ENCODE measurements at places on chromosomes 6 and 20.
A peak's percentile ranks its signal among the peaks of the same experiment; 100 is the strongest.

- no peak for DNase-seq
Measured at GRCh38 chr6:73182021-73182607, 43.2 kb downstream of the KHDC1L start.

GRCh38 chr20:53328961-53329360 is 264.7 kb downstream of the ZNF217 start:
- no peak for DNase-seq

DNA sequence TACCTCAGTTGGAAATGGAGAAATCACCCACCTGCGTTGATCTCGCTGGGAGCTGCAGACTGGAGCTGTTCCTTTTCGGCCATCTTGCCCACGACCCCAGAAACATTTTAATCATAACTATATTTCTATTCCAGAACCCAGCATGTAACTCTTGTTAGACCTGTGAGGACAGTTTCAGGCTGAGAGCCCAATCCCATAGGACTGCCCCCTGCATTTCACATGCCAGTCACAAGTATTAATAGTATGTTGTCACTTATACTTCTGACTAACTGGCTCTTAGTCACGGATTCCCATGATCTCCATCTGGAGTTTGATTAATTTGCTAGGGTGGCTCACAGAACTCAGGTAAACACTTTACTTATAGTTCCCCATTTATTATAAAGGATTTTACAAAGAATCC is 96.0 kb upstream of the PRND start:
- DNase-seq: no peak

DNA sequence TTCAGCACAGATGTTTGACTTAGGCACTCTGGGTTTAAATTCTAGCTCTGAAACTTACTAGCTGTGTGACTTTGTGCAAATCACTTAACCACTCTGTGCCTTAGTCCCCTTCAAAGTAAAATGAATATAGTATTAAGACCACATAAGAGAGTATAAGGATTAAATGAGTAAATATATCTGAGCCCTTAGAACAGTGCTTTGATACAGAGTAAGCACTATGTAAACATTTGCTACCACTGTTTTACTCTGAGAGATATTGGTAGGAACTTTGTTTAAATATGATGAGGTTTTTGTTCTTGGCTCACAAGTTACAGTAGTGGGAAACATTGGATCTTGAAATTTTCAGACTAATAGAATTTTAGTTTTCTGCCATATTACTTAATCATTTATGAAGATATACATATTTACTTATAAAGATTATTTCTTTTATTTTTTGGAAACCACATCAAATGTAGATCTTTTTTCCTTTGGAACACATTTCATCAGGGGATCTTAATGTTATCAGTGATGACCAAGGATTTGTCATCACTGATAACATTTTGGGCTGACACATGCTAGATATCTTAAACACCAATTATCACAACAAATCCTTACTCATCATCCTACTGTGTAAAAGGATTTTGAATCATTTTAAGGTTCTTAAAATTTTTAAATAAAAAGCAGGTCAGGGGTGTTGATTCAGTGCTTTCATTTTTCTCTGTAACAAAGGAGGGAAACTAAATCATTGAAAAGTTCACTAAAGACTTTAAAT is 226.2 kb downstream of the EYA4 start:
- DNase-seq: no peak

DNA sequence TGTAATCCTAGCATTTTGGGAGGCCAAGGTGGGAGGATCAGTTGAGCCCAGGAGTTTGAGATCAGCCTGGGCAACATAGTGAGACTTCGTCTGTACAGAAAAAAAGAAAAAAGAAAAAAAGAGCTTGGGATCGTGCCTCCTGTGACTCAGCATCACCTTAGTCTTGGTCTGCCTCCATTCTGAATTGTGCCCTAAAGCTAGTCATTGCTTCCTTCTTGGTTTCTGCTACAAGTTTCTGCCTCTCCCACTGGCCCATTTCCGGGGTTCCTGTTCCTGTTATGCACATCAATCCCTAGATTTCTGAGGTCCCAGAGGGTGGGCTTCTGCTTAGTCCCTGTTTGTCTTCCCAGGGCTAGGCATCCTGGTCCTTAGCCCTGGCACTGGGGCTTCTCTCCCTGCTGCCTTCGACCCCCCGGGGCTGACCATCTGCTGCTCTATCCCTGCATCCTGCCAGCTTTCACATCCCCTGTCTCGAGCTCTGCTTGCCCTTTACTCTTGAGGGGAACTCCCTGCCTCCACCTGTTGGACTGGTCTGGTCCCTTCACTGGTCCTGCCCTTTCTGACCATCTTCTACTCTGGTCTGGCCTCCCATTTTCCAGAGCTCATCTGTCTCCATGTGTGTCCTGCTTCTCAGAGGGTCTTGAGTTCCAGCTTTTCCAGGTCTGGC is 77.5 kb upstream of the ESR1 start:
- no peak for DNase-seq

DNA sequence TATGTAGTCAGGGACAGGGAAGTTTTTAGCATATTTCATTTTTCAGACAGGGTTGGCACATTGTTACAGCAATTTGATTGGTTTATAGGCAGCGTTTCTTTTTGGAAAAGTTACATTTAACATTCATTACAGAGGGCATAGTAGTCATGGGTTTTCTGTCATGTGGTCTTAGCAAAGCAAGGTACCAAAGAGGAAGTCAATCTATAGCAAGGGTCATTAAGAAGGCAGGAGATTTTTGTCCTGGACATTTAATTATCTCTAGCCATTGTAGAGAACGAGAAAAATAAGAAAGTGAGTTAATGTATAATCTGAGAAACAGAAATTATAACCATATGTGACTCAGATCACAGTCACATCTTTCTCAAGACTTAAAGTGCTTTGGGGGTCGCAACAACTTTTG is 47.4 kb downstream of the TPD52L1 start:
- DNase-seq: no peak

- no peak for DNase-seq
Measured at GRCh38 chr6:20058121-20058905, 154.0 kb downstream of the MBOAT1 start.

DNA sequence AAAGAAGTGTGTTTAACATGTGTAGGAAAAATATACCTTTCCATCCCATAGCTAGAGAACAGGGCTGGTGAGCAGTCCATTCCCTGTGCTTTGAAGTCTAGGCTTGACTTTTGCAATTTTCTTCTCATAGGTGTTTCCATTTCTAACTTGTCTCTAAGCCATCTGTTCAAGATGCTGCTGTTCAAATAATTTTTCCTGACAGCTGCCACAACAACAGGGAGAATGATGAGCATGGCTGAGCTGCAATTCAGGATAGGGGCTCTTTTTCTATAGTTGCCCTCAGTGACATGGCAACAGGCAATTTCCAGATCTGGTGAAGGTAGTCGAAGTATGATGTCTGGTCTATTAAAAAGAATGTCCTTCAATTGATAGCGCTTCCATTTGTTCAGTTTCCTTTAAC is 103.0 kb upstream of the HS3ST5 start:
- no peak for DNase-seq

- no peak for DNase-seq
Measured at GRCh38 chr6:2441601-2442475, 196.4 kb upstream of the GMDS start.

GRCh38 chr20:24048024-24048611 is 59.5 kb upstream of the GGTLC1 start:
- no peak for DNase-seq

DNA sequence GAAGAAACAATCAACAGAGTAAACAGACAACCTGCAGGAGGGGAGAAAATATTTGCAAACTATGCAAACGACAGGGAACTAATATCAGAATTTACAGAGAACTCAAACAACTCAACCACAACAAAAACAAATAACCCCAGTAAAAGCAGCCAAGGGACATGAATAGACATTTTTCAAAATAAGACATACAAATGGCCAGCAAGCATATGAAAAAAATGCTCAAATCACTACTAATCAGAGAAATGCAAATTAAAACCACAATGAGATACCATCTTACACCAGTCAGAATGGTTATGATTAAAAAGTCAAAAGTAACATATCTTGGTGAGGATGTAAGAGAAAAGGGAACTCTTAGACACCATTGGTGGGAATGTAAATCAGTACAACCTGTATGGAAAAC is 215.0 kb downstream of the THBS2 start:
- DNase-seq: no peak

- no peak for DNase-seq
Measured at GRCh38 chr20:38423541-38423940, 11.6 kb downstream of the SNHG17 start.

DNA sequence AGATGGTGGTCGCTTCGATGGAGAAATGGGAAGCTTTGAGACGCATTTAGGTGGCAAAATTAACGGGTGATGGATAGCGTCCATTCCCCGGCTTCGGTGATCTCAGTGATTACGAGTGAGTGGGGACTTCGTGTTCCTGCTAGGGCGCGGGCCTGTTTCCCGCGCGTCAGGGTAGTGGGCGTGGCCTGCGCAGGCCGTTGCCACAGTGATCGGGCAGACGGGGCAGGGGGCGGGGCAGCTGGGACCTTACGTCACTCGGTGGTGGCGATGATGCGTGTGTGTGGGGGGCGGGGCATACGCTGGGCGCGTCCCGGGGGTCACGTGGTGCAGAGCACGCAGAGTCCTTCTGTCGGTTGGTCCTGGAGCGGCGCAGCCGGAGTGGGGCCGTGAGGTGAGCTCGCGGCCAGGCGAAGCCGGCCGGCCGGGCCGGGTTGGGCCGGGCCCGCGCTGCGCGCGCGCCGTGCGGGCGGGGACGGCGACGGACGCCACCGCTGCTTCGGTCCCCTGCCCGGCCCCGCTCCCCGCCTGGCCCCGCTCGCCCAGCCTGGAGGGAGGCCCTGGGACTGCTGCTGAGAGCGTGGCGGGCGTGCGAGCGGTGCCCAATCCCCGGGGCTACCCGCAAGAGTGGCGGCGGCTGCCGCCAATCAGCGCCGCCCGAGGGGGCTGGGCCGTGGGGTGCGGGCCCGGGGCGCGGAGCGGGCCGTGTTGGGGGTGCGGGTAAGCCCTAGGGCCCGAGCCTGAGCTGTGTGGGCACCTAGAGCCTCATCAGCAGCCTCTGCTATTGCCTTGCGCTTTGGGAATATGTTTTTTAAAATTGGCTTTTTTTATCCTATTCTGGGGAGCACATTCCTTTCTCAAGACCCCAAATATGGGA is at the start of gene PHF20:
Gene PHF20, plus strand, starts transcription at position 327 of the 874 bp plus-strand sequence. CDS start 29,508 bp downstream, outside the sequence.
- DNase-seq: peak; percentile 80

DNA sequence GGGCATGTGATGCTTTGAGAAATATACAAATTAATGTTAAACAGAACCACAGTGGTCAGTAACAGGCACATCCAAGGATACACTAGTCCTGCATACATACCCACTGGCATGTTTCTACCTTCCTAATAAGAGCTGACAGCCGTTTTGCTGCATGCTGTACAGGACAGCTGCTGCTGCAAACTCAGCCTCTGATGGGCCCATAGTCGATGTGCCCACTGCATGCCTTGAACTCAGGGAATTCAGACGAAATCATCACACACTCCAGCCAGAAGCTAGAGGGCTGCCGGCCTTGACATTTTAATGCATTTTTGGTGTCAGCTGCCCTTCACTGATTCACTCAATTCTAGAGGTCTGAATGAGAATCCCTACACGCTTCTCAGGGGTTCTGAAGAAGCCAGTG is 29.3 kb downstream of the FKBP1A start:
- no peak for DNase-seq

- DNase-seq: no peak
Measured at GRCh38 chr20:15144916-15145315, 807.5 kb upstream of the FLRT3 start.

DNA sequence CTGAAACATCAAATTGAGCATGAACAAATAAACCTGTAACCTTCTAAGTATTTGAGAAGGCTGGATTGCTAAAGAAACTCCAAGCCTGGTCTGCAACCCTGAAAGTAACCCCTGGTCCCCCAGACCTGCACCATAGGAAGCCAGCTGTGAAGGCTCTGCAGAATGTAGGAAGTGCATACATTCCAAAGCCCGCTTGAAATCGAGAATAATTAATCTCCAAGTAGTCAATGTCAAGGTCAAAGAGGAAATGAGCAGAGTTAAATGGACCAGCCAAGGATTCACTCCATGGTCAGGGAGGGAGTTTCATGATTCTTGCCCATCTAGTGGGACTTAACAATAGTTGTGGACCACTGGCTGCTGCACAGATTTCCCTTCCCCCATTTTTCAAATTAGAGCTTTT is 107.6 kb upstream of the RNF24 start:
- no peak for DNase-seq

- DNase-seq: no peak
Measured at GRCh38 chr6:118408863-118409262, 139.2 kb upstream of the PLN start.

DNA sequence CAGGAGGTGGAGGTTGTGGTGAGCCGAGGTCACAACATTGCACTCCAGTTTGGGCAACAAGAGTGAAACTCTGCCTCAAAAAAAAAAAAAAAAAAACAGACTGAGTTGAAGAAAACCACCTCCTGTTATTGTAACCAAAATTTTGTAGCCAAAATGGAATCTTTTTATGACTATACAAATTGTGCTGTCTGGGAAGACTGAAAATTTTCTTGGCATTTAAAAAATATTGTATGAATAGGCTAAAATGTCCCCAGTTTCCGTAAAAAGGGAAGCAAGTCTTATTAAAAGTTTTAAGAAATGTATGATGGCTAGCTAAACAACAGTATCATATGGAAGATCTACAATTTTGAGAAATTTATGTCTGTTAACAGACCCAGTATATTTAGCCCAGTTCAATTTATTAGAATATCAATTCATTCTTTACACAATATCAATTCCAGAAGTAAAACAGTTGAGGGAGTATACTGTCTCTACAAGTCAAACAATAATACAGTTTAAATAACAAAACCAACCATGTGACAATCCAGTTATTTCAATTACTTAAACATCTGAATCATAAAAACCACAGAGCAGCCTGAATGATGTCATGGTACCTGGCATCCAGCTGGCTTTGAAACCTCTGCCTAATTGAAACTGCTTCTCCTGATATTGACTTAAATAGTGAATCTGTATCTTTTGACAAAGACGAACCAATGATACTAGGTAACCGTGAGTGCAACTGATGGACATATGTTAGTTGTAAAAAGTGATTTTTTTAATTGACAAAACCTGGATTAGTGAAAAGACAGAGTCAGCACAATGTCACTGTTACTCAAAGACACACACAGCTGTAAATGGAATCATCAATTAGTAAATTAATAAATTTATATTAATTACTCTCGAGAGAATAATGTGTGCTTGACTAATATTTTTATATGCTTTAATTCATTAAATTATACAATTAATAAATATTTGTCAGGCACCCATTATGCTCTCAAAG is 166.6 kb upstream of the MARCKS start:
- DNase-seq: peak; percentile 67

- DNase-seq: no peak
Measured at GRCh38 chr20:23366384-23366783, 4.4 kb downstream of the GZF1 start.

GRCh38 chr6:75752365-75752764 is 3.3 kb downstream of the MYO6 start:
- DNase-seq: no peak

- no peak for DNase-seq
Measured at GRCh38 chr20:9705722-9706476, 133.0 kb downstream of the PAK5 start.

DNA sequence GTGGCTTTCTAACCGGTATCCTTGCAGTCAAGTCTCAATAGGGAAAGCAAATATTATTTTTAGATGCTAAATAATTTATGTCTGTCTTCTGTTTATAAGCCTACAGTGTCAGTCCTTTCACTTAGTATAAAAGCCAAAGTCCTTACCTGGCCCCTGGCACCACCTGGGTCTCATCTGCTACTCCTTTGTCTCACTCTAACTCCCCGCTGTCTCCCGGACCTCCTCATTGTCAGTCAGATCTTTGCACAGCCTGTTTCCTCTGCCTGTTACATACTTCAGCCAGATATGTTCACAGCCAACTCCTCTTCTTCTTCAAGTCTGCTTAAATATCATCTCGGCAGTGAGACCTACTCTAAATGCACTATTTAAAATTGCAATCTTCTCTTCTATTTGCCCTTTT is 84.2 kb downstream of the THEMIS start:
- no peak for DNase-seq

GRCh38 chr6:89205819-89206218 is 11.3 kb downstream of the GABRR1 start:
- DNase-seq: no peak
